ENCODE measurements at places on chromosomes 7 and 10.

DNA sequence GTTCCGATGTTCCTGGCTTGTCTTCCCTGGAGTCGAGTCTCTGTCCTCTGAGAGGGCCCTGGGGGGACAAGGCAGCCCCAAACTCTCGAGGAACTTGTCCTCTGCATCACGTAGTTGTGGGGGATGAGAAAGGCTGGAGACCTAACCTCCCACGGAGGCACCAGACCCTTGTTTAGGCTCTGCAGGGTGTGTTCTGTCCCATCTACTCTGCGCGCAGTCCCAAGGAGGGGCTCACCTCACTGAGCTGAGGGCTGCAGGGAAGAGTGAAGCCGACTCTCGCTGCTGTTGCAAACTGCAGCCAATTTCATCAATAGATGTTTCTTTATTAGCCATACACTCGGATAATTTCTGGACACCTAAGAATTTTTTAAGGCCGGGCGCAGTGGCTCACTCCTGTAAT is 186.7 kb upstream of the ADARB2 start:
- DNase-seq, result no peak

GRCh38 chr10:77036993-77037734 is 600.4 kb downstream of the KCNMA1 start:
- no peak for DNase-seq

DNA sequence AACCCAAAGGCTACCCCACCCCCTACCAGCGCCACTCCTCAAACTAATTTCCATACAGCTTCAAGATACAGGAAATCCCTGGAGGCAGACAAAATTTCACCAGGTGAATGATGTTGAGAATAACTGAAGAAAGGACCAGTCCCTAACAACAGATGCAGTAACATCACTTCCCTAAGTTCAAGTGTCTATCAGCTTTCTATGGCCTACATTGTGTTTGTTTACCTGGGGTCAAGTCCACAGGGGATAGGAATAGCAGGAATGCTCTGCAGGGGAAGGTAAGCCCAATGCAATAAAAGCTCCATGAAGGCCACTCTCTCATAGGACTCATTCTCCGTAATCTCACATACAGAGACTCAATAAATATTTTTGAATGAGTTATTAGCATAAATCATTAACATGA is 26.9 kb downstream of the FAM13C start:
- DNase-seq, result no peak

GRCh38 chr7:100435401-100436304 is 644 bp downstream of the PPP1R35 start:
- no peak for DNase-seq

GRCh38 chr10:131921184-131921583 is 20.4 kb downstream of the PPP2R2D start:
- DNase-seq, result no peak

- DNase-seq, result no peak
Measured at GRCh38 chr7:134692344-134692705, 45.7 kb downstream of the BPGM start.

GRCh38 chr7:120259386-120259785 is 13.6 kb upstream of the KCND2 start:
- no peak for DNase-seq

GRCh38 chr10:132206806-132207535 is 20.2 kb downstream of the DPYSL4 start:
- DNase-seq, result no peak

- DNase-seq, result no peak
Measured at GRCh38 chr7:134676743-134677142, 30.1 kb downstream of the BPGM start.

DNA sequence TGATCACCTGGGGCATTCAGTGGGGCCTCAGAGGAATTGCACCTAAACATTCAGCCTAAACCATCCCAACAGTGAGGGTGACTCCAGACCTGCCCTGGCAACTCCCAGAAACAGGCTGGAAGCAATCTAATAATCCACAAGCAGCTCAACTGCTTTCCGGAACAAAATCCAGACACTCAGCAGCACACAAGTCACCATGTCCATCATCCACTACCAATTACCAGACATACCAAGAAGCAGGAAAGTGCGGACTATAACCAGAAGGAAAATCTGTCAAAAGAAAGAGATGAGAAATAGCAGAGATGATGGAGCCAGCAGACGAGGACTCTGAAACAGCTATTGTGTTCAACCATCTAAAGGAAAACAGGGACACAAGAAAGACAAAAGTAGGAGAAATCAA is 342.6 kb upstream of the ZMIZ1 start:
- no peak for DNase-seq

DNA sequence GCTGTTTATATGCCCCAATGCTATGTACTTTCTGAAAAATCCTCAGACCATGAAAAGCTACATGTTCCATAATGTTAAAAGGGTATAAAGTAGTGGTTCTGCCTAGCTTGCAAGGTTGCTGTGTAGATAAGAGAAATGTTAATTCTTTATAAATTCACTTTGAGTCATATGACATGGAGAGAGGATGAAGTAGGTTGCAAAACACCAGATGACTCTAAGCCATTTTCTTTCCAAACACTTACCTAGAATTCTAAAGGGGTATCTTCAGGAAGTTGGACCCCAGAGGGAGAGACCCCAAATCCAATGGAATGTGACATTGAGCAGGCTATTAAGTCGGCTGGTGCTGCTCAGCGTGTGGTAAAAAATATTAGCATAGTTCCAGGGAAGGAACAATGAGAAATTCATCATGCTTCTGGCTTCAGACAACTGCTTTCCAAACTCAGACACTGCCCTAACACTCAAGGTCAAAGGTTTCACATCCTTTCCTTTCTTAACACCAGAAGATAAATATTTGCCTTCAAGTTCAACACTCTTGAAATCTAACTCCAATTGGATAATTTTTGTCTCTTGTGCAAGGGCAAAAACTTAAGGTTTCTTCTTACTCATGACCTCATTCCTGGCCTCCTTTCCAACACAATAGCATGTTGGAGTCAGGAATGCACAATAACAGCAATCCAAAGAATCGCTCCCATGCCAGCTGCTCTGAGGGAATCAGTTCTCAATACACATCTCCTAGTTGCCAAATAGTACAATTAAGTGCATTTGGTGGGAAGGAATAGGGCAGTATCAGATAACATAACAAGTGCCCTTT is 100.7 kb upstream of the AFAP1L2 start:
- DNase-seq, result no peak

DNA sequence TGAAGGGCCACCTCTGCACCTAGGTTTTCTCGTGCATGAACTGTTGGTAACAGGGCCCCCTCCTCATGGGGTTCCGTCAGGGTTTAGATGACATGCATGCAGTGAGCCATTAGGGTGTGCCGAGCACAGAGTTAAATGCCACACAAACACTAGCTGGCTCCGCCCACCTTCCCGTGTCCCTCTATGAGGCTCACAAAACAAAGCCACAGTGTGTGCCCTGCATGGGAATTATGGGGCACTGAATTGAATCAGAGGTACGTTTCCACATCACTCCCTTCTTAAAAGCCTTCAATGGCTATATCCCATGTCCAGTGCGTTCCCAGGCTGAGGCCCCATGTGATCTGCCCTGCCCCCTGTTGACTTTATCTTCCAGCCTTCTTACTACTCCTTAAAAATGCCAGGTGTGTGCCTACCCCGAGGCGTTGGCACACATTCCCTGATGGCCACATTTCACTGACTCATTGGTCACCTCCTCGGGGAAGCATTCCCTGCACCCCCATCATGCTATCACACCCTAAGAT is 35.7 kb downstream of the GSDME start:
- no peak for DNase-seq

DNA sequence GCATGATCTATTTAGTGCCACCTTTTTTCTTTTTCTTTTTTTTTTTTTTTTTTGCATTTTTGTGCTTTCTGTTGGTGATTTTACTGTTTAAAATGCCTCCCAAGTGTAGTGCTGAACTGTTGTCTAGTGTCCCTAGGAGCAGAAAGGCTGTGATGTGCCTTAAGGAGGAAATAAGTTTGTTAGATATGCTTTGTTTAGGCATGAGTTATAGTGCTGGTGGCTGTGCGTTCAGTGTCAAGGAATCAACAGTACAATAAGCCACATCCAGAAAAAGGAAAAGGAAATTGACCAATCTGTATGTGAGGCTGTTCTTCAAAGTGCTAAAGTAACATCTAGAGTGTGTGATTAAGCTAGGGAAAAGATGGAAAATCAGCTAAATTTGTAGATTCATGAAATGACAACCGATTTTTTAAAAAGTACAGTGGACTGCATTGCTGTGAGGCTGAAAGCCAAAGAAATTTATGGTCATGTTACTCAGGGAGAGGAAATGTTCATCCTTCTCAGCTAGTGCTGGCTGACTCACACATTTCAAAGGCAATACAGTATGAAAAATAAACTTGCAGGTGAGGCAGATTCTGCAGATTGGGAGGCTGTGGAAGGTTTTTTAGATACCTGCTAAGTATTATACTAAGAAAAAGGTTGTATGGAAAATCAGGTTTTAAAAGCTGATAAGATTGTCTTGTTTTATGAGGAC is 122.7 kb upstream of the ADCY1 start:
- no peak for DNase-seq

GRCh38 chr10:44955413-44956070 is 4.1 kb upstream of the RASSF4 start:
- no peak for DNase-seq

GRCh38 chr10:93595378-93596161 is 5.5 kb downstream of the RBP4 start:
- DNase-seq, result no peak

DNA sequence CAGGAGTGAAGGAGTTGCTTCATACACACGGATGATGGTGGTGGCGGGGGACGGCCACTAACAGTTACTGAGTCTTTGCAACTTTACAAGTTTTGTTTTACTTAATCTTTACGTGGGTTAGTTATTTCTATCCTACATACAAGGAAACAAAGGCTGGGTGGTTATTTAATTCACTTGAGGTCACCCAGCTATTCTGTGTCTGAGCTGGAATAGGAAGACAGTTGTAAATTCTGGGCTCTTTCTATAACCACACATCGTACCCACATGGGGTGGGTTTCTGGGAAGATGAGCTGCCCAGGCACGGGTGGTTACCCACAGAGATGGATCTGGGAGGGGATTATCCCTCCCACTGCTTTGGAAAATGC is 137.9 kb downstream of the ANLN start:
- no peak for DNase-seq

All from NCI-H1694 treated with DMSO at 0.1 percent for 48 hours (cell line).